Activated T-helper 1 cell treated with Interleukin-2 at 50 U/mL for 16 hours (primary cell): ENCODE measurements at places on chromosomes 5 and 9.

GRCh38 chr5:160837211-160837610, 14.8 kb downstream of the ATP10B start:
- no peak for DNase-seq

- DNase-seq, result no peak
Measured at GRCh38 chr5:14211818-14212803, 69.0 kb downstream of the TRIO start.

DNA sequence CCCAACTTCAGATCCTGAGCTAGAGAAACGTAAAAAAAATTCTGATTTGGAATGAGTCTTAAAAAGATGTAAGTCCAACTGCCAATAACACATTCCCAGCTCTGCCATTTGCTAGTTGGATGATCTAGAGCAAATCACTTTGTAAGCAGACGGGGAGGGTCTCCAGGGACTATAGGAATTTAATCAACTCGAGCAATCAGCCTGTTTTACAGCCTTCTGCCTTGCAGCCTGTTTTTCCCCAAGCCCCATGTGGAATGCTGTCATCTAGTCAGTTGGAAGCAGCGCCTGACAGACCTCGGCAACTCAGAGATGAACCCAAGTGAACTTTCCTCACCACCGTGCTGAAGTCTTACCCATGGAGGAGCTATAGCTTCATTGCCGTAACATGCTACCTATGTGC, 34.8 kb upstream of the HRH2 start:
- no peak for DNase-seq

- DNase-seq, result no peak
Measured at GRCh38 chr5:91059409-91059808, 323.7 kb downstream of the ARRDC3 start.

DNA sequence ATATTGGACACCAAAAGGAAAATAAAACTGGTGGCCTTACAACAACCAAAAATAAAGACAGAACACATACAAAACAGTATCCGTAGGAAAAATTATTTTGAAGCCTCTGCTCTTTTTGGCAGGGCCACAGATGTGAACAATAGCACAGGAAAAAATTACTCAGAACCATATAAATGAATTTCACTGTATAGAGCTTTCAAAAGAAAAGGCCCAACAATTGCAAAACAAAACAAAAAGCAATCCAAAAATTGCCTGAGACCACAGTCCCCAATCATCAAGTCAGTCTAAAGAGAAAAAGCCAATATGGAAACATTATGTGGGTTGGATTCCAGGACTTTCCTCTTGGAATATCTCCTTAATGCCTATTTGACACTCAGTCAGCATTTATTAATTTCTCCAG, 243.8 kb downstream of the CEMIP2 start:
- no peak for DNase-seq

DNA sequence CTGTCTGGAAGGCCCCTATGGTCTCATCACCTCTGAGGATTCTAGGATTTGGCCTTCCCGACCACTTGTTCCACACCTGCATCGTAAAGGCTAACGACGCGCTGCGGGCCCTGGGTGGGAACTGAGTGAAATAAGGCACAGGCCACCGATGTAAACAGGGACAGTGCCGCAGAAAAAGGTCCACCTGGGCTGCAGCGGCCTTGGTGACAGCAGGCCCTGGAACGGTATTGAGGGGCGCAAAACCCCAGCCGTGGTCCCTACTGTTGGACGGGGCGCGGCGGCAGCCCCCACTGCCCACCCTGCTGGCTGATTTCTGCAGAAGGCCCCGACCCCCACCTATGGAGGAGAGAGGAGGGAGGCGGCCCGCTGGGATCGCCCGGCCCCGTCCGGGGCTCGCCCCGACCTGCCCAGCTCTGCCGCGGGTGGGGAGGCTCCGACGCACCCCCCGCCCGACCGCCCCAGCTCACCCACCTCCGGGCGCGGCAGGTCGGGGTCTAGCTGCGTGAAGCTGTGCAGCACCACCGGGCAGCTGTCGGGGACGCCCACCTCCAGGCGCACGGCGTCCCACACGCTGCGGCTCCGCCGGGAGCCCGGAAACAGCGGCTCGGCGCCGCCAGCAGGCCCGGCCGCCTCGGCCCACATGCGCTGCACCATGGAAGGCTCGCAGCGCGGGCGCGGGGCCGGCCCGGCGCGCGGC, 391 bp downstream of the RALGDS start:
- DNase-seq, result no peak

DNA sequence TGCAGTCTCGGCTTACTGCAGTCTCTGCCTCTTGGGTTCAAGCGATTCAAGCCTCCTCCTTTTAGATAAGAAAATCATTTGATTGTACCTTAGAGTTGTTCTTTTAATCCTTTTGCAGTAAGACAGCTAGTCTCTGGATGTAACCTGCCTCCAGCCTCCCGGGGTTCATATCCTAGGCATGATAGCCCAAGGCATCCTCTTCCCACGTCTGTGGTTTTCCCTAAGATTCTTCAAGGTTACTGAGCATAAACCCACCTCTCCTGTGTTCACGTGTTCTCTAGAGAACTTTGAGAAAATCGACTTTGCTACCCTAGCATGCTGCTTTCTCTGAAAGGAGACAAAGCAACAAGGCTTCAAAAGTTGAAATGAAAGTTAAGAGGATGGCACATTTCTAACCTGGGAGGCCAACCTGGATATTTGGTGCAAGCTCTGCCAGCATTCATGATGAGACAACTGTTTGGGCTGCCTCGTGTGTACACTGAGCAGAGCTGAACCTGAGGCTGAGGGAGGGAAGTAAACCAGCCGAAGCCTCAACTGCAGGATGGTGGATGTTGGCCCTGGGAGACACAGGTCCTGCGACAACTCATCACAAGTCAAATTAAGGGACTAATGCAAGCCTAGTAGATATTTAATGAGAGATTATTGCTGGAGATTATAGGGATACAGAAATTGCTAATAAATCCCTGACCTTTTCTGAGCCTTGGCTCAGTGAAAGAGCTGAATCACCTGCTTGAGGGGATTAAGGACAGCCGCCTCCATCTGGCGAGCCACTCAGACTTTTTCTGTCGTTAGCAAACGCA, 261.8 kb downstream of the ARHGAP26 start:
- DNase-seq, result no peak

DNA sequence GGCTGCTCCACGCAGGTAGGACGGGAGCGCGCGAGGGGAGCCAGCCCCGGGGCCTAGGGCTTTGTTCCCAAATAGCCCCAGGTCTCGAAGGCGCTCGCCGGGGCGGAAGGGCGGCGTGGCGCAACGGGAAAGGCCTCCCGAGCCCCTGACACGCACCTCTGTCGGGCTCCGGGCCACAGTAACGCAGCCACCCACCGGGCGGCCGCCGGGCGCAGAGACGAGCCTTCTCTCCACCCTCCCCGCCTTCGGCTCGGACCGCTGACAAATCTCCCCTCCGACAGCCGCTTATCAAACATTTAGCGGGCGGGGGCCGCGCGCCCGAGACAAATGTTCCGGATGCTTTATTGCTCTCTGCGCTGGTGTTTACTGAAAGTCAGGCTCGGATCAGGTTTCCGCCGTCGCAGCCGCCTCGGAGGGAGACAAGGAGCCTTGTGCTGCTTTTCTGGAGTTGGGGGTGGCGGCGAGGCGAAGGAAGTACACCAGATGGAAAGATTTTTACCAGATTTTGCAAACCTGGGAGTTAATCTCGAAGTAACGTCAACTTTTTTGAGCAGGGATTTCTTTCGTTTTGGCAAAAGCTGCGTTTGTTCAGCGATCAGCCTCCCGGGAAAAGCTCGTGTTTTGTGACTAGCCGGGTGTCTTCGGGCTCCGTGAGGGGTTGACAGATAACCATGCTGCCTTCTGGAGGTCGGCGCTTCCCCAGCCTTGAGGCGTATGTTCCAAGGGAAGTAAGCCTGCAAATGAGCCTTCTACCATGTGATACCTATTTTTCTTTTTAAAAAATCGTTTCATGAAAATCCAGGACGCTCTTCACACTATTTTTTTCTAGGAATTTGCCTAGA, 950 bp downstream of the RGMB start:
- peak; percentile 30 for DNase-seq

- no peak for DNase-seq
Measured at GRCh38 chr9:97845763-97846162, 7.3 kb upstream of the FOXE1 start.
